Type B pancreatic cell (in vitro differentiated cells): ENCODE measurements at places on chromosomes 2 and 18.
A peak's percentile ranks its signal among the peaks of the same experiment; 100 is the strongest.

- DNase-seq, result no peak
- no peaks in the 10 kb centered on the region for H3K27me3 ChIP-seq
- H3K36me3 ChIP-seq, result no peaks in the 10 kb centered on the region
- H3K4me3 ChIP-seq, result no peak overlapping the region
These were observed 135.8 kb downstream of the SH3RF3 start for GRCh38 chr2:109264595-109265328.

DNA sequence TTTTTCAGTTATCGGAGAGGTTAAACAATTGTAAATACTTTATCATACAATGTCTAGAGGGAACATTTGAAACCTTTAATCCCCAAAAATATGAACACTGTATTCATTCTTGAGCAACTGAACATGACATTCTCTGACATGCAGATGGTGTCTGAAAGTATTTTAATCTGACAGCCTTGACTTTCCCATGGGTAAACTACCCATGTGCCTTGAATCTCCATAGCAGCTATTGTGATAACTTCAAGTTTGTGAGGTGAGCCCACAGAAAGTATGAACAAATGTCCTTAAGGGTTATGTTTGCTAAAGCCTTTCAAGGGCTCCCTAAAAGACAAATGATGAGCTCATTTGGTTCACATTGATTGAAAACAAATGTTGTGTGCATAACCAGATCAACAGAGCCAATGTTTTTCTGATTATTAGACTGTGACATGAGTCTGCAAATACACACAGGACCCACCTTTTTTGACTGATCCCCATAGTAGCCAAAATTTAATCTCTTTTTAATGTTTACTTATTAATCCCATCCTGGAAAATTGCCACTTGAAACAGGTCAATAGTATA, 1326.0 kb downstream of the LRP1B start:
- H3K27me3 ChIP-seq, result no peaks in the 10 kb centered on the region
- no peak overlapping the region for H3K27ac ChIP-seq
- H3K36me3 ChIP-seq, result no peaks in the 10 kb centered on the region

- no peak overlapping the region for H3K4me3 ChIP-seq
- H3K36me3 ChIP-seq, result peaks cover 7% of the 10 kb centered on the region
- H3K27me3 ChIP-seq, result no peaks in the 10 kb centered on the region
- no peaks in the 10 kb centered on the region for H3K4me1 ChIP-seq
These were observed 179.6 kb downstream of the SATB2 start for GRCh38 chr2:199278099-199278498.

GRCh38 chr2:136765256-136766072, at the start of gene THSD7B:
TSS of gene THSD7B (plus strand) at chr2:136765545. CDS start at chr2:136882179, 116,634 bp downstream.
- no peak within 1 kb of the TSS for H3K27ac ChIP-seq
- DNase-seq, result no peak
- no peaks in the 10 kb centered on the region for H3K36me3 ChIP-seq
- H3K4me1 ChIP-seq, result peaks cover 15% of the 10 kb centered on the region

DNA sequence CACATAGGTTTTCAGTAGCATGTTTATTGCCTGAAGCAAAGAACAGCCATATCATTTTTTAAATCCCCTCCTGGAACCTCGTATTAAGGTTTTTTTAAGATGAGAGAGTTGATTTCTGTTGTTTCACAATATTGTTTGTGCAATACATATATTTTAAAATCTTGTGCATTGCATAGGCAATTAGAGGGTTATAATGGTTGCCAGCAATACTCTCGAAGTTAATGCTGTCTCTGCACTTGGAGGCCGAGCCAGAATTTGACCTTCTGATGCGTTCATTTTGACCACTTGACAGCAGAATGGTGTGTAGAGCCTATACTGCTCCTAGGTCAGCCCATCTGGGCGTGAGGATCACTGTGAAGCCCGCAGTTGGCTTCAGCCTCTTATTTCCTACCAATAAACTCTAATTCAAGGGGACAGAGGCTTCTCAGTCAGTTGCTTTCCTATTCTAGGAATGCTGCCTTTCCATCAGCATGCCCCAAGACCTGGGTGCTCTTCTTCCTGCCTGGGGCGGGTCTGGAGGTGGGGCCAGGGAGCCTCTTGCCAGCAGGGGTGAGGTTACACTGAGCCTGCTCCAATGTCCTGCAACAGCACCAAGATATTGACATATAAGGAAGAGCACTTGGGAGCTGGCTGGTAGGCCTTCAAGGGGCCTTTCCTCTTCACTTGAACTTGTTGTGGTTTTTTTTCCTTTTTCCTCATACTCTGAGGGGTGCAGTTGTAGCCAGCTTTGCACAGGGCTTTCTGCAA, 91.4 kb upstream of the BCL2L11 start:
- H3K36me3 ChIP-seq, result no peaks in the 10 kb centered on the region
- H3K27me3 ChIP-seq, result peaks cover 24% of the 10 kb centered on the region
- peaks cover 23% of the 10 kb centered on the region for H3K4me1 ChIP-seq
- DNase-seq, result no peak
- H3K4me3 ChIP-seq, result no peak overlapping the region

DNA sequence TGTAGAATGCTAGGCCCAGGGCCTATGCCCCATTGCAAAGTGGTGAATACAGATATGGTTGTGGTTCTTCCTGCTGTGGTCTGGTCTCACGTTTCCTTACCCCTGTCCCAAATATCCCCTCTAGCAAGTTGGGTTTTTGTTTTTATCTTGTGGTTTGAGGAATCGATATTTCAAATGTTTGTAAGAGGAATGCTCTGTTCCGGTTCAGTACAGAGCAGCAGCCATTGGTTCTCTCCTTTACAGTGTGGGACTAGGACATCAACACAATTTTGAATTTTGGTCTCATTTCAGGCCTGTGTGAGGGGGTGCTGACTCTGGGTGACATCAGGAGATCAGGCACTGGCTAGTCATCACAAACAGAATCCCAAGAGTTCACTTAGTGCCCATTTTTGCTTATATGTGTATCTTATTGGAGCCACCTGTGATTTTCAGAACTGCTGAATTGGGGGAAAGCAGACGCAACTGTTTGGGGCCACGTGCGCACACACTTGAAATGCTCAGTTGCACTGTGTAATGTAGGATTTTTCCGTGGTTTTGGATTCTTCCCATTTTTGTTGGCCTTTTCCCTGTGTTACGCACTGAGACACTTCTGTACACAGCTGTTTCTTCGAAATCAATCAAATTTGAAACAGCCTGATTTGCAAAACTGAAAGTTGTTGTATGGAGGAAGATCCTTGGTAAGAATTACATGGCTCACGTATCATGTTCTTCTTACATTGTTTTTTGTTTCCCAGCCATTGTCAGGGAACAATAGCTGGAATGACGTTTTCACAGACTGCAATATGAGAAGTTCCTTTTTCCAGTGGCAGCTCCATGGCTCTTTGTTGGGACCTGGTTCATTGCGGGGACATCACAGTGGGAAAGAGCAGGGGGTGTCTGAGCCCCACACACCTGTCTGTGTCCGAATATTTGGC, 8.6 kb downstream of the SH3BP4 start:
- H3K27ac ChIP-seq, result peak overlapping the region; percentile 40
- no peak for DNase-seq
- no peaks in the 10 kb centered on the region for H3K27me3 ChIP-seq
- peak overlapping the region; percentile 27 for H3K4me3 ChIP-seq
- peaks cover 33% of the 10 kb centered on the region for H3K36me3 ChIP-seq

DNA sequence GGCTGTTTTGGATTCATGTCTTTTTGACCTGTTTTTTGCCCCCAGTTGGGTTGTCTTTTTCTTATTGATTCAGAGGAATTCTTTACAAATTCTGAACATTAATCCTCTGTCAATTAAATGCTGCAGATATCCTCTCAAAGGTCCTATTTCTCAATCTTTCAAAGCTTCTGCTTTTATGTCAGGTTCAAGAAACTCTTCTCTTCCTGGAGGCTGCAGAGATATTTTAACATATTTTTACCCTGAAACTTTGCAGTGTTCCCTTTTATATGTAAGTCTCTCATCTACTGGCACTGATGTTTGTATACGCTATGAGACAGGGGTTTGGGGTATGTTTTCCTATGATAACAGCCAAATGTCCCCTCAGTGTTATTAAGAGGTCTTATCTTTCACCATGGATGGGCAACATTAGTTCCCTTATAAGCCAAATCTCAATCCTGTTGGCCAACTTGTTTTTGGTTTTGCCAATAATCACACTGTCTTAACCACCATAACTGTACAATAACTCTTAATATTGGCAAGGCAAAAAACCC, 159.3 kb downstream of the HDAC4 start:
- H3K36me3 ChIP-seq, result peaks cover 3% of the 10 kb centered on the region
- no peak for DNase-seq
- H3K4me3 ChIP-seq, result no peak overlapping the region
- peaks cover 29% of the 10 kb centered on the region for H3K4me1 ChIP-seq

DNA sequence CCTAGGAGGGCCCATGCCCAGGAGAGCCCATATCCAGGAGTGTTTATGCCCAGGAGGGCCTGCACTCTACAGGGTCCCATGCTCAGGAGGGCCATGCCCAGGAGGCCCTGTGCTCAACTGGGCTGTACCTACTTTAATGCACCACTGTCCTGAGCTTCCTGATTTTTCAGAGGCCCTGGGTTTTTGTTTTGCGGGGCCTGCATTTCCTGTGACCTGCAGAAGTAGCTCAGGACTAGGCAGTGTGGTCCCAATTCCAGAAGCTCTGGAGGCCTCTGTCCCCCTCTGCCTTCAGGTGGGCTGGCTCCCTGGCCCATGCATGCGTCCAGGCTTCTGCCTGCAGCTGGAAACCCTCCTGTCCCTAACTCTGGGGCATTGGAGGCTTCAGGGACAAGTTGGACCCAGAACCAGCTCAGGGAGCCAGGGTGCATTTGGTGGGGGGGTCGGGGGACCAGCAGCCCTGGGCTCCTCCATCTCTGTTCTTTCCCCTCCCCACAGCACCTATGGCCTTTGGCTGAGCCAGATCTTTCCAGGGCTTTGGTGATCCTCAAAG, 10.8 kb downstream of the GPR35 start:
- no peaks in the 10 kb centered on the region for H3K4me1 ChIP-seq
- no peak overlapping the region for H3K27ac ChIP-seq
- no peak for DNase-seq
- no peak overlapping the region for H3K4me3 ChIP-seq
- peaks cover 28% of the 10 kb centered on the region for H3K27me3 ChIP-seq

GRCh38 chr2:219778189-219778588, 150.8 kb downstream of the SLC4A3 start:
- H3K4me3 ChIP-seq, result no peak overlapping the region
- peaks cover 27% of the 10 kb centered on the region for H3K27me3 ChIP-seq
- DNase-seq, result no peak
- no peaks in the 10 kb centered on the region for H3K36me3 ChIP-seq
- peaks cover 17% of the 10 kb centered on the region for H3K4me1 ChIP-seq

GRCh38 chr2:162769066-162769465, 69.5 kb downstream of the KCNH7 start:
- no peaks in the 10 kb centered on the region for H3K27me3 ChIP-seq
- no peaks in the 10 kb centered on the region for H3K36me3 ChIP-seq
- no peak overlapping the region for H3K27ac ChIP-seq
